HFF-Myc (cell line): ENCODE measurements at places on chromosomes 16 and 17.

DNA sequence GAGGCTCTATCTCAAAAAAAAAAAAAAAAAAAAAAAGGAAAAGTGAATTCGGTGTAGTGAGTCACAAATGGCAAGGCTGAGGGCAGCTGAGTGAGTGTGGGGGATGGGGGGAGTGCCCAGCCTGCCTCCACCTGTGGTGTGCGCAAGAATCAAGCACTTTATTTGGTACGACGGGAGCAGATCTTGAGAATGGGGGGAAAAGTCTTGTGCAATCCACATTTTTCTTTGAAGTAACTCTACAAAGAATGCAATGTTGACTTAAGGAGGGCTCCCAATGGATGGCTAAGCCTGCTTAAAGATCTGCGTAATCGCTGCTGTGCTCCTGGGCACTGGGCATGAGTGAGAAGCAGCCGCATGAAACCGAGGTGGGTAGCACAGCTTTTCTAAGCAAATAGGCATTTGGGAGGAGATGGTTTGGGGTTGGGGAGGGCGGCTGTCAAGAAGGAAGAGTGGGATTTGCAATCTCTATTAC lies 28.2 kb downstream of the ATP2C2 start:
- DNase-seq, result no peak

DNA sequence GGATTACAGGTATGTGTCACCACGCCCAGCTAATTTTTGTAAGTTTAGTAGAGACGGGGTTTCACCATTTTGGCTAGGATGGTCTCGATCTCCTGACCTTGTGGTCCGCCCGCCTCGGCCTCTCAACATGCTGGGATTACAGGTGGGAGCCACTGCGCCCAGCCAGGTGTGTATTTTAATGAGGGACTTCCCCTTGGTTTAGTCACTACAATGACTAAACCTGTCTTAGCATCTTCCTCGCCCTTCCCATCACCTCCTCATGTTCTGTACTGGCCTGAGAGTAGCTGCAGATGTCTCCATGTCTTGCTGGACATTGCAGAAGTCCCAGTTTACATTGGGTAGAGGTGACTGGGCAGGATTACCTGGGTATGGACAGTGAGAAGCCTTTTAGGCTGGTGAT lies 9.6 kb downstream of the SLC7A6 start:
- no peak for DNase-seq

DNA sequence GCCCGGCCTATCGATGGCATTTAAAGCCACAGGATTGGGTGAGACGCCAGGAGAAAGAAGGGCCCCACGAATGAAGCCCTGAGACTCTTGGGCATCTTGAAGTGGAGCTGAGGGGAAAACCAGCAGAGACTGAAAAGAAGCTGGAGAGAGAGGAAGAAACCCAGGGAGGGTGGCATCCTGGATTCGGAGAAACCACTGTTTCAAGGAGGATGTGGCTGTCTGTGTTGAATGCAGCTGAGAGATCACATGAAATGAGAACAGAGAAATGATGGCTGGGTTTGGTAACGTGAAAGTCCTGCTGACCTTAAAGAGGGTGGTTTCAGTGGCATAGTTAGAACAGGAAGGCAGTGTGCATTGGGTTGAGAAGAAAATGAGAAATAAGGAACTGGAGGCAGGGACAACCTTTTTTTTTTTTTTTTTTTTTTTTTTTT lies 3.8 kb downstream of the TNFSF12 start:
- DNase-seq, result no peak

GRCh38 chr17:9329251-9329921 lies 246.2 kb downstream of the STX8 start:
- DNase-seq, result no peak

GRCh38 chr17:31466096-31466760 lies 74.8 kb downstream of the RAB11FIP4 start:
- no peak for DNase-seq

- DNase-seq, result no peak
Measured at GRCh38 chr16:19116711-19117449, 3.1 kb downstream of the ITPRIPL2 start.

DNA sequence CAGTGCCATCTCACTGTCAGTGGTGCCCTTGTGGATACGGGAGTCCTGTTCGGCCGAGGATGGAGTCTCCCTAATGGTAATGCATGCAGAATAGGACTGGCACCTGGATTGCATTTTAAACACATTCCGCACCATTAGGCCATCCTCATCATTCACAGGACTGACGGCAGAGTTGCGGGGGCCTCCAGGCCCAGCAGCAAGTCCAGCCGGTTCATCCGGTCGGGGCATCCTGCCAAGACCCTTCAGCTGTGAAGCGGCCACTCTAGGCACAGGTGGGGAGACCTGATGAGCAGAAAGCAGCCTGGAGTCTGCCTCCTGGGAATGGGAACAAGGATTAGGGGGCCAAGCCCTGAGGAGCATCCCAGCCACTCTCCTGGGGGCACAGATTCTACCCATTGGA lies 90.3 kb upstream of the XYLT1 start:
- DNase-seq, result no peak

DNA sequence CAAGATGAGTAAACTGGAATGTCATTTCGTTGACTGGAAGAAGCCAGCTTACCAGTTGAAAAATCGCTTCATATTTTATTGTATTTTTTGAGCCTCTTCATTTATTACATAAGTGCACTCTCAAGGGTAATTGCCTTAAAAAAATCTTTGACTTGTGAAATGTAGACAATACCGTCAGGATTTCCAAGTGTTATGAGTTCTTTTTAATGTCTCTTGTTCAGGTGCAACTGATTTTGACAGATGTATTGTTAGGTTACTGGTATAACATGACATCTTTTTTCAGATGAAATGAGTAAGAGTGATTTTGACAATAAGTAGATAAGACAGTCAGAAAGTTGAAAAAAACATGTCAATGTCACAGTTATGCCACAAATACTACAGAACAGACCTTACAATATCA lies 169.1 kb downstream of the CNTNAP4 start:
- DNase-seq, result no peak

GRCh38 chr16:12395268-12395667 lies 408.4 kb downstream of the CPPED1 start:
- DNase-seq, result no peak

GRCh38 chr17:81735264-81736102 lies 23.4 kb downstream of the SLC25A10 start:
- DNase-seq, result no peak

- no peak for DNase-seq
Measured at GRCh38 chr17:32944248-32945020, 16.5 kb downstream of the TMEM98 start.

GRCh38 chr16:51440131-51440889 lies 289.2 kb upstream of the SALL1 start:
- DNase-seq, result no peak

GRCh38 chr17:40399185-40399584 lies 18.5 kb downstream of the TOP2A start:
- DNase-seq, result peak; percentile 22

- no peak for DNase-seq
Measured at GRCh38 chr16:5693426-5693825, 595.8 kb upstream of the EEF2KMT start.

DNA sequence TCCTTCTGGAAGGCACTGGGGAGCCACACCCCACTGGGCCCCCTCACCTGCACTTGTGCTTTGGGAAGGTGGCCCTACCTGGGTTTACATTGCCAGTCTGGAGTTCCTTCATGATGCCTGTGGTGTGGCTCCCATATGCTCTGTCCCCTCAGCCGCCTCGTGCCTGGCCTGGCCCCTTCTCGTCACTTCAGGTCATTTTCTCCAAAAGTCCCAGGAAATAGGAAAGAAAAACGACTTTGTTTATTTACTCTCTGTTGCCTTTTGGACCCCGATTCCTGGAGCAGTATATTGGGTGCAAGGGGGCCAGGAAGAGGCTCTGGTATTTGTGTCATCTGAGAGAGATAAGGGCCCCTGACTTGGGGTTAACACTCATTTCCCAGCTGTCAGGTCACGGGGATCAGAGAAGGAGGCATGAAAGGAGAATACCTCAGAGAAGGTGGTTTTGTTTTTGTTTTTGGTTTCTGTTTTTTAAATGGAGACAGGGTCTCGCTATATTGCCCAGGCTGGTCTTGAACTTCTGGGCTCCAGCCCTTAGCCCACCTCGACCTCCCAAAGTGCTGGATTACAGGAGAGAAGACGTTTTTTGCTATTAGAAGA lies 4.7 kb downstream of the SOCS3 start:
- no peak for DNase-seq

GRCh38 chr17:27417596-27418365 lies 38.5 kb upstream of the KSR1 start:
- no peak for DNase-seq

DNA sequence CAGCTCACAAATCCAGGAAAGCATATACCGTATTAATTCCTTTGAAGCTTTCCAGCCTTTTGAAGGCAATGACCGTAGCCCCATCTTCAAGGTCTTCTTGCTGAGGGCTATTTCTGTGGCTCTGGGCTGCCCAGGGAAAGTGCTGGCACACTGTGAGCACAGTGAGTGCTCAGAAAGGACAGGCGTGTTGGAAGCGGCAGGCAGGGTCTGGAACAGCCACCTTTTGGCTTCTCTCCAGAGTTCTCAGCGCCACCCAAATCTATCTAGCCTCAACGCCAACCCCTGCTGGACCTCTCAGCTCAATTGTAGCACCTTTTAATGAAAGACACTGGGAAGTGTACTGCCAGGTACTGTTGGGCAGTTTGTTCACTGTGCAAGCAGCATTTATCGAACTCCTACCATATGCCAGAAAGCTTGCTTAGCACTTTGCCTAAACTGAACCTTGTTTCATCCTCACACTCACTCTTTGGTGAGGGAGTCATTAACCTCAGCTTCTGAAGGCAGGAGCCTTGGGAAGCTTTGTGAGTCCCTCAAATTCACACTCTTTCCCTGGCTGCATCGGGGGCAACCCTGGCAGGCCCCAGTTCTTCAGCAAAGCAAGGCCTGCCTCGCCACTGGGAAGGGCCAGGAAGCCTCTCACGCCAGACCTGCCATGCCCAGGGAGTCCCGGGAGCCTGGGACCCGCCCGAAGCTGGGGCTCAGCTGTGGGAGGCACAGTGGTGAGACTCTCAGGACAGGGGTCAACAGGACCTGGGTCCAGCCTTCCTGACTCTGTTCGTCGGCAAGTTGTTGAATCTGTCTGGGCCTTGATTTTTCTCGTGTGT lies 13.5 kb upstream of the CIBAR2 start:
- no peak for DNase-seq

- DNase-seq, result no peak
Measured at GRCh38 chr17:80195671-80196529, 24.2 kb downstream of the SGSH start.

DNA sequence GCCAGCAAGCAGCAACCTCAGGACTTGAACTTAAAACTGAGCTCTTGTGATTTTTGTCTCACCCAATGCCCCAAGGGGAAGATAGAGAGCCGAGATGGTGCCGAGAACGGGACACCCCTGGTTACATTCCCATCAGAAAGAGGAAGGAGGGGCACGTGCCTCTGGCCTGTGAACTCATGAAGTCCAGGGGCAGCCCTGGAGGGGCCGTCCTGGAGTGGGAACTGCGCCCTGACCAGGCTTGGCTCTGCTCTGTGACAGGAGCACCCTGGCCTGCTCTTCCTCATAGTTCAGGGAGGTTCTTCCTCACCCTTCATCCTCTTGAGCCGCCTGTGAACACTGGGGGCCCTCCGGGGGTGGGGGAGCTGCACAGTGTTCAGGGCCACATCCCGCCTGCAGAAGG lies 130.3 kb upstream of the FOXF1 start:
- DNase-seq, result no peak

- no peak for DNase-seq
Measured at GRCh38 chr17:32382526-32383223, 32.7 kb downstream of the ZNF207 start.

GRCh38 chr17:77811521-77811920 lies 147.0 kb upstream of the TNRC6C start:
- DNase-seq, result no peak

GRCh38 chr16:10606607-10607006 lies 26.2 kb upstream of the EMP2 start:
- DNase-seq, result no peak

DNA sequence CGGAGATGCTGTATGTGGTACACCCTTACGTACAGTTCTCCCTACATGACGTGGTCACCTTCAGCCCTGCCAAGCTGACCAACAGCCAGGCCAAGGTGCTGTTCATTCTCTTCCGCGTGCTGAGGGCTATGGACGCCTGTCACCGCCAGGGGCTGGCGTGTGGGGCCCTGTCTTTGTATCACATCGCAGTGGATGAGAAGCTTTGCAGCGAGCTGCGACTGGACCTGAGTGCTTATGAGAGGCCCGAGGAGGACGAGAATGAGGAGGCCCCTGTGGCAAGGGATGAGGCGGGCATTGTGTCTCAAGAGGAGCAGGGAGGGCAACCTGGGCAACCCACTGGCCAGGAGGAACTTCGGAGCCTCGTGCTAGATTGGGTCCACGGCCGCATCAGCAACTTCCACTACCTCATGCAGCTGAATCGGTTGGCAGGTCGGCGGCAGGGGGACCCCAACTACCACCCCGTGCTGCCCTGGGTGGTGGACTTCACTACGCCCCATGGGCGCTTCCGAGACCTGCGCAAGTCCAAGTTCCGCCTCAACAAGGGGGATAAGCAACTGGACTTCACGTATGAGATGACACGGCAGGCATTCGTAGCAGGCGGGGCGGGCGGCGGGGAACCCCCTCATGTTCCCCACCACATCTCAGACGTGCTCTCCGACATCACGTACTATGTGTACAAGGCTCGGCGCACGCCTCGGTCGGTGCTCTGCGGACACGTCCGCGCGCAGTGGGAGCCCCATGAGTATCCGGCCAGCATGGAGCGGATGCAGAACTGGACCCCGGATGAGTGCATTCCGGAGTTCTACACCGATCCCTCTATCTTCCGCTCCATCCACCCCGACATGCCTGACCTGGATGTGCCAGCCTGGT lies 1.4 kb downstream of the WDR81 start:
- no peak for DNase-seq

GRCh38 chr16:84854759-84855158 lies 35.0 kb downstream of the CRISPLD2 start:
- no peak for DNase-seq

- no peak for DNase-seq
Measured at GRCh38 chr17:37844158-37844976, 79.8 kb upstream of the TBC1D3K start.

GRCh38 chr16:57123216-57123973 lies 31.0 kb downstream of the CPNE2 start:
- DNase-seq, result no peak

- DNase-seq, result no peak
Measured at GRCh38 chr16:6020162-6020985, 922.8 kb upstream of the EEF2KMT start.

DNA sequence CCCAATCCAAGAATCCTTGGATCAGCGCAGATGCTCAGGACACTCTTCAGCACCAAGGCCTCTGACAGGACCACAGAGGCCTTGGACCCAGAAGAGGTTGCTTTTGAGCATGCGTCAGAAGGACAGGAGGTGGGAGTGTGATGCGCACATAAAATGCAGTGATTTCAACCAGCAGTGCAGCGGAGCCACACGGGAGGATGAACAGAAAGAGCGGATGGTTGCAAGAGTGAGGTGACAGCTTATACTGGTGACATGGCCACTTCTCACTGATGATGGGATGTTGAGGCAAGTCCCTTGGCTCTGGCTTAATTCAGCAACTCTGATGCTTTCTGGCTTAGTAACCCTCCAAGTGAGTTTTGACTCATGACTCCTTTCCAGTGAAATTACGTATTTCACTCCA lies 25.2 kb upstream of the ERN1 start:
- no peak for DNase-seq

GRCh38 chr17:32627239-32627996 lies 140.6 kb downstream of the CDK5R1 start:
- no peak for DNase-seq

- DNase-seq, result no peak
Measured at GRCh38 chr17:28937044-28937729, 14.1 kb downstream of the PHF12 start.

GRCh38 chr17:76667786-76668453 lies 24.4 kb upstream of the ST6GALNAC1 start:
- no peak for DNase-seq

- DNase-seq, result no peak
Measured at GRCh38 chr17:43860927-43861622, 14.1 kb downstream of the CD300LG start.
